Activated T-cell treated with anti-CD3 and anti-CD28 coated beads, Interleukin-2, amount 50 U/mL, for 4 hours (primary cell): ENCODE measurements at places on chromosomes 4 and X. TPM values are rescaled to one million over a fixed set of nuclear protein-coding genes. Genes with fewer than 3 reads are reported as not detected.

Gene BLTP1
- 10.7 TPM for total RNA-seq

- DNase-seq, result no peak
These were observed 30.5 kb downstream of the TLR8 start for GRCh38 chrX:12936947-12937346.

DNA sequence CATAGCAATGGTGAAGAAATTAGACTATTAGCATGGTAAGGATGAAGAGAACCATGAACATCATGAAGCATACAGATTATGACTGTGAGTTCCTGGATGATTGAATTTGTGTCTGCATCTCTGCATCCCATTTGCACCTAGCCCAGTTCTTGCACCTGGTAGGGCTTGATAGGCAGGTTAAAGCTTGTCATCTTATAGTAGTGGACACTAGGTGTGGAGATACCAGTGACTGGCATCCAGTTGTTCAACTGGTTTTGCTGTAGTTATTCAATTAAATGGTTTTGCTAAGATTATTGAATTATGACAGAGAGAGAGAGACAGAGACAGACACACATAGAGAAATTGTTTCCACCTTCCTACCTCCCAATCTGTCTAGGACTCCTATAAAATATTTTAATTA lies 5.0 kb downstream of the ADH7 start:
- DNase-seq, result no peak

GRCh38 chr4:25843340-25844097 lies 19.3 kb downstream of the SEL1L3 start:
- DNase-seq, result no peak

DNA sequence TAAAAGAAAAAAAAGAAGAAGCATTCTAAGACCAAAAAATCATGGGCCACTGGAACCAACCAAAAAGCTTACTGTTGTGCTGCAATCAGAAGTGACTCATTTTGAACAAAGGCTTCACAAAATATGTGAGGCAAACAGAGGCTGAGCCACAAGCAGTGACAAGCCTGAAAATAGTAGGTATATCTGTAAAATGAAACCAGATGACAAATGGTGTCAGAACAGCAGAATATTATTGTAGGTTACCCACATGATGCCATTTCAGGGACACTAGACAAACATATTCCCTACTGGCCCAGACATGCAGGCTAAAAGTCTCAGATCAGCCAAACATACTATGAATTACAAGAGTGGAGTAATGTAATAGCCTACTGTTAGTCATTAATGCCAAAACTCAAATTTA lies 1301.8 kb upstream of the DIAPH2 start:
- no peak for DNase-seq

Gene ARMCX4
- total RNA-seq, result 4.6 TPM

Gene CCNA2
- total RNA-seq, result 14.7 TPM

GRCh38 chrX:10753116-10753515 lies 132.7 kb upstream of the MID1 start:
- no peak for DNase-seq

- no peak for DNase-seq
These were observed 19.5 kb upstream of the WDFY3 start for GRCh38 chr4:84985952-84986351.

- DNase-seq, result no peak
These were observed 42.4 kb downstream of the CLCN4 start for GRCh38 chrX:10199212-10199611.

- no peak for DNase-seq
These were observed 93.6 kb downstream of the TSPAN5 start for GRCh38 chr4:98564852-98565251.

- no peak for DNase-seq
These were observed 6.4 kb upstream of the COMMD8 start for GRCh38 chr4:47469951-47470350.

- no peak for DNase-seq
These were observed 250.4 kb downstream of the TMA16 start for GRCh38 chr4:163744861-163745260.

Gene S100P
- total RNA-seq, result not detected

- DNase-seq, result no peak
These were observed 230.2 kb downstream of the NLGN4X start for GRCh38 chrX:5998456-5998855.

Gene PROM1
- 0.66 TPM for total RNA-seq

- DNase-seq, result no peak
These were observed 15.1 kb upstream of the CLDN24 start for GRCh38 chr4:183337349-183337748.

Gene SMPX
- not detected for total RNA-seq

Gene CDKN2AIP
- 26.3 TPM for total RNA-seq
